Forelimb muscle (tissue), 1 donor: ENCODE measurements at places on chromosomes 1 and 21. TPM values are rescaled to one million over a fixed set of nuclear protein-coding genes. Genes with fewer than 3 reads are reported as not detected.

Gene NTMT2
- 0.59 TPM for polyA plus RNA-seq

Gene LCE2A
- polyA plus RNA-seq, result not detected

Gene SPRR2F
- polyA plus RNA-seq, result not detected

Gene VASH2
- 41.0 TPM for polyA plus RNA-seq

Gene LCE1E
- not detected for polyA plus RNA-seq

Gene ZNF695
- polyA plus RNA-seq, result 0.90 TPM

Gene KLHL20
- 22.1 TPM for polyA plus RNA-seq

Gene PTGS2
- 1.3 TPM for polyA plus RNA-seq

Gene KCNT2
- 6.4 TPM for polyA plus RNA-seq

Gene OPTC
- not detected for polyA plus RNA-seq

Gene BGLAP
- 3.1 TPM for polyA plus RNA-seq

Gene FCRL6
- polyA plus RNA-seq, result 0.34 TPM

Gene CCDC27
- 0.19 TPM for polyA plus RNA-seq

Gene ACTN2
- 2,397 TPM for polyA plus RNA-seq

Gene ATAD3C
- polyA plus RNA-seq, result 0.30 TPM

Gene DEPDC1
- polyA plus RNA-seq, result 7.1 TPM

Gene NHLH2
- polyA plus RNA-seq, result not detected

Gene CLCA4
- polyA plus RNA-seq, result not detected

Gene DMBX1
- not detected for polyA plus RNA-seq
